Liver (tissue), 10 donors: ENCODE measurements at places on chromosomes 11 and 22. TPM values are rescaled to one million over a fixed set of nuclear protein-coding genes. Genes with fewer than 3 reads are reported as not detected.

Gene TNNT3
- total RNA-seq: 0.14 TPM

Gene CRYBB1
- total RNA-seq: 0.17 TPM

Gene KCNA4
- total RNA-seq: 0.59 TPM

Gene OR51Q1
- total RNA-seq: not detected

Gene CCDC34
- 1.8 TPM for total RNA-seq

Gene TMPRSS13
- total RNA-seq: 0.93 TPM

Gene RSF1
- 9.1 TPM for total RNA-seq

Gene SNX32
- total RNA-seq: under 0.01 TPM

DNA sequence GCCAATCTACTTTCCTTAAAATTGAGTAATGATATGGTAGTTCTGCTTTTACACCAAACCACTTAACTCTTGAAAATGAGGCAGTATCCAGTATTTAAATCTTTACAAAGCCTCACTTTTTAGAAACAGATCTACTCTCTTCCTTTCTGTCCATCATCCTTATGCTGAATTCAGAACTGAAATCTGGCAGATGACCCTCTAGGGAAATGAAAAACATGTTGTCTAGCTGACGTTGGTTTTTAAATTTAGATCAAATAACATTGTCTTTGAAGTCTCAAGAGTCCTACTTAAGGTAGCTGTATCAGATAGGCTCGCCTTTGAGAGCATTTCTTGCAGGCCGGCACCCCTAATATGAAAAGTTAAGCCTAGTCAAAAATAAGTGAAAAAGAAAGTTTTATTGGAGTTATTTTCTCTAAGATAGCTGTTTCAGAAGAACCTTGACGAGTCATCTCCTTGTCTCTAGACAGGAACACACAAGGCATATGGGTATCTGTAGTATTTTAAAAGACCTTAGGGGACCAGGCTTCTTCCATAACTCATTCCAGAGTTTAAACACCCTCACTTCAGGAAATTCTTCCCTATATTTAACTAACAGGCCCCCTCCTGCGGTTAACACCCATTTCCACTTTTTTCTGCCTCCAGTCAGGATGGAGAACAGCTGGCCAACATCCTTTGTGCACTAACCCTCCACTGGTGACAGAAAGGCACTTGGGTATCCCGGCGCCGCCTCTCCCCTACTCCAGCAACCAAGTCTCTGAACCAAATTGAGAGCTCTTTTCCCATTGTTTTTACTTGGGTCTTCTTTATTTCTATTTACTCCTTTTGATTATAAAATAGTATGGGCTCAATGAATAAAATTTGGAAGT lies 81.2 kb downstream of the WNT11 start:
- no peak for DNase-seq

DNA sequence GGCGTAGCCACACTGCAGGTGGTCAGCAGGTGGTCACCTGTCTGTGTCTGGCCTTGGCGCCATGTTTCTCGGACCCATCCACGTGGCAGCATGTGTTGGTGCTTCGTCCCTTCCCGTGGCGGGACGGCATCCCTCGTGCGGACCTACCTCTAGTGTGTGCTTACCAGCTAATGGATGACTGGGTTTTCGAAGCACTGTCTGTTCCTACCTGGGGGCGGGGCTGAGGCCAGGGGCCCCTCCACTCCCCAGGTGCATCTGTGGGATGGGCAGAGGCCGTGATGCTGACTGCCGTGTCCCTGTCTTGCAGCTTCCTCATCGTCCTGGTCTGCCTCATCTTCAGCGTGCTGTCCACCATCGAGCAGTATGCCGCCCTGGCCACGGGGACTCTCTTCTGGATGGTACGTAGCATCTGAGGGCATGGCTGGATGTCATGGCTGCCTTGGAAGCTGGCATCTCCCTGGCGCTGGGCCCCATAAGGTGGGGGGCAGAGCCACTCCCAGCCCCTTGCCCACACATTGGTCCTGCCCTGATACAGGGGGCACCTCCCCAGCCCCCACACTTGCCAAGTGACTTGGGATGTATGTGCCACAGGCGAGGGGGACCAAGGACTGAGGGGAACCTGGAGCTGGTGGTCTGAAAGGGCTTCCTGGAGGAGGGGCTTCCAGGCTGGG lies 82.9 kb downstream of the KCNQ1 start:
- DNase-seq: no peak

- no peak for DNase-seq
These were observed 499.6 kb downstream of the BRD1 start for GRCh38 chr22:49328118-49328475.

DNA sequence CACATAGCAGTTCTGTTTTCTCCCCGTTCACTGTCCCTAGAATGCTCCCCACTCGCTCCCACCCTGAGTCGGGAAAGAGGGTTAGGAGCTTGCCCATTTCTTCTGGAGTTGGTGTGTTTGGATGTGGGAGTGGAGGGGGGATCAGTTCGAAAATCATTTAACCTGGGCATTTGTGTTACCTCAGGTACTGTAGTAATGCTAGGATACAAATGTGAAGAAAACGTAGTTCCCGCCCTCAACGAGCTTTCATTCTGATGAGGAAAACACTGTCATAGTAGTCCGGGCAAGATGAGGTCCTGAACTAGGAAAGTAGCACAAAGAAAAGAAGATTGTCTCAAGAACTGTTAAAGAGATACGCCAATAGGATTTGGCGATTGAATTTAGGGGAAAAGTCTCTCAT lies 539 bp downstream of the SDHD start:
- DNase-seq: no peak

DNA sequence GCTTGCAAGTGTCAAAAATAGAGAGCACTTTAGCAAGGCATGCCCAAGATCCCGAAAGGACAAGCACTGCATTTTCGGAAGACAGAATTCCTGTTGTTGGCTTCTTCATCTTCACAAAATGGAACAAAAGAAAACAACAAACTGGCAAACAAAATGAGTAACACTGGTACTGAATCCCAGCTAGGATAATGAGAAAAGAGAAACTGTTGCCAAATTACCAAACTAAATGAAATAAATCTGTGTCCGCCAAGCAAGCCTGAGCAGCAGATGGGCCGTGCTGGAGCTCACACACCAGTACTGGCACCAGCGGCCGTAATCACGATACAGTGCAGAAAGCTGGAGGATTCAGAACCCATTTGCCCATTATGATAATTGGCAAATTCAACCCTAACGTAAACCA lies 30.6 kb downstream of the TUB start:
- no peak for DNase-seq

- no peak for DNase-seq
These were observed 1.4 kb downstream of the PATZ1 start for GRCh38 chr22:31344578-31345330.

GRCh38 chr22:36874309-36874696 lies 13.5 kb downstream of the NCF4 start:
- no peak for DNase-seq

DNA sequence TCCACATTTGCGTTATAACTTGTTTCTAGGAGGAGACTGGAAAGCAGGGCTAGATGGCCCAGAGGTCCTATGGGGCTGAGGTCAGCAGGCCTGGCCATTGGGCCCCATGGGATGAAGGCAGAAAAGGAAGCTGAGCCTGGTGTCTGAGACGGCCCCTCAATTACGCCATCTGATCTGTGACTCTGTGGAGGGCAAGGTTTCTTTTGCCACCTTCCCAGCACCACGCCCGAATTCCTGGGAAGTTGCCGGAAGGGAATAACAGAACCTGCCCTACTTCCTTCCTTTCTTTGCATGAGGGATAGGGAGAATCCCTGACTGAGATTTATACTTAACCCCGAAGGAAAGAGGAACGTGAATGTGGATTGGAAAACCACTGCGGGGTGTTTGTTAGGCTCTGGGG lies 118.1 kb downstream of the MPPED1 start:
- no peak for DNase-seq

DNA sequence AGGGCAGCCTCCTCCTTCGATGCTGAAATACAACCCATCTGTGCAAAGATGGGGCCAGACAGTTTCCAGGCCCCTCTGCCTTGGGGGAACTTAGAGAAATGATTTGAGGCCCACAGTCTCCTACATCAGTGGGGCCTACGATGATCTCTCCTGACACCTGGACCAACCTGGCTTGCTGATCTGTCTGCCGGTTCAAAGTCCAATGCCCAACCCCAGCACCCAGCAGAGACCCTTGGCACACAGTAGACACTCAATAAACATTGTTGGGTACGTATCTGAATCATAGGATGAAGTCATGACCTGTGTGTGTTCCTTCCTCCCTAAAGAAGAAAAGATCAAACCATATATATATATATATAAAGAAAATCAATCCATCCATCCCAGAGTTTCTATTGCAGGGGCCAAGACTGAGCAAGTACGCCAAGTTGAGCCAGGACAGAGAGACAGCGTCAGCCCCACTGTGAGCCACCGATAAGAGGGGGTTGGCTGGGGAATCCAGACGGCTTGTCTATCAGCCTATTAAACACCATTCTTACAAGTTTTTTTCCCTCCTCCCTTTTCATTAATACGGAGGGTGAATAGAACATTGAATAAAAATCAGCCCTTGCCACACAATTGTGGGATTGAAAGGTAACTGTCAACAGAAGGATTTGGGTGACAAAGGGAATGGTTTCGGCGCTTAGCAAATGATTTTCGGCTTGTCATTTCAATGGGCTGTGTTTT lies 244.1 kb downstream of the MN1 start:
- DNase-seq: no peak

DNA sequence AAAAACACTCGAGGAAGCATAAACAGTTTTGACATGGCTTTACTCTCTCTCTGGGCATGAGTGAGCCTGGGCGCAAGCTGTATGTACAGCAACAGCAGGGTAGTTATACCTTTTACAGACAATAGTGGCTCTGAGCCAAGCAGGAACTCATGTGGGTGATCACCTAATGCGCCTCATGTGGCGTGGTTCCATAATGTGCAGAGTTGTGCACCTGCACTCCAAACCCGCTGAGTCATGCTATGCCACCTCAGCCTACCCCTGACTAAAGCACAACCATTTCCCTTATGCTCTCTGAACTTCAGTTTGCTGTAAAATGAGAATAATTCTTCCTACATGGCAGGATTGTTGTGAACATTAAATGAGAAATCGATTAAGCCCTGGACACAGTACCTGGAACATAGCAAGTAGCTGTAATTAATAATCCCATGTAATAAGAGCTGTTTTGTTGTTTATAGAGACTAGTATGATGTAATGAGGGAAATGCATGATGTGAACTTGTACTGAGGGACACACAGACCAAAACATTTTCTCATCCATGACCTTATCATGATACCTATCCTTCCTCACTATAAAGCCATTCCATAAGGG lies 71.6 kb downstream of the CCDC34 start:
- DNase-seq: no peak

- DNase-seq: no peak
These were observed 39.5 kb upstream of the BRSK2 start for GRCh38 chr11:1350086-1350725.

DNA sequence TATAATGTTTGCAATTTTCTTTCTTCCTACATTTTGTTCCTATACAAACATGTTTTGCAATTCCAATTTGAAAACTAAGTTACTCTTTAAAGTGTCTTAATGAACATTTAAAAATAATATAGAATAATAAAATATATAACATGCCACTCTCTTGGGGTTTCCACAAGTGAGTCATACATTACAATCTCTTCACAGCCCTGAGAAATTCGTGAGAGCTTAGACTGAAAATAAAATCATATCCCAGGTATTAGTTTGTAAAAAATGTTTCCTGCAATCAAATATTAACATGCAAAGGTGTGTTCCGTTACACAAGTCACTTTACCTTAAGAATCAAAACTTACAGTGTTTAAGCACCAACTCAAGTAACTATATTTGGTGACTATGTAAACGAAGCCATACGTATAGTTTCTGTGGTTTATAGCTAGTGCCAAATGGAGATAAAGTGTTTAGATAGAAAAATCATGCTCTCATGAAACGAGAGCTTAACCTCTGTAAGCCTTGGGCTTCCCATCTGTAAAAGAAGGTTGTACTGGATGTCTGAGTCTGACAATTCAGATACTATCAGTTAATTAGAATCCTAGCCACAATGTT lies 253.6 kb upstream of the ANO3 start:
- no peak for DNase-seq

- no peak for DNase-seq
These were observed 23.6 kb upstream of the OR6M1 start for GRCh38 chr11:123829745-123830144.

DNA sequence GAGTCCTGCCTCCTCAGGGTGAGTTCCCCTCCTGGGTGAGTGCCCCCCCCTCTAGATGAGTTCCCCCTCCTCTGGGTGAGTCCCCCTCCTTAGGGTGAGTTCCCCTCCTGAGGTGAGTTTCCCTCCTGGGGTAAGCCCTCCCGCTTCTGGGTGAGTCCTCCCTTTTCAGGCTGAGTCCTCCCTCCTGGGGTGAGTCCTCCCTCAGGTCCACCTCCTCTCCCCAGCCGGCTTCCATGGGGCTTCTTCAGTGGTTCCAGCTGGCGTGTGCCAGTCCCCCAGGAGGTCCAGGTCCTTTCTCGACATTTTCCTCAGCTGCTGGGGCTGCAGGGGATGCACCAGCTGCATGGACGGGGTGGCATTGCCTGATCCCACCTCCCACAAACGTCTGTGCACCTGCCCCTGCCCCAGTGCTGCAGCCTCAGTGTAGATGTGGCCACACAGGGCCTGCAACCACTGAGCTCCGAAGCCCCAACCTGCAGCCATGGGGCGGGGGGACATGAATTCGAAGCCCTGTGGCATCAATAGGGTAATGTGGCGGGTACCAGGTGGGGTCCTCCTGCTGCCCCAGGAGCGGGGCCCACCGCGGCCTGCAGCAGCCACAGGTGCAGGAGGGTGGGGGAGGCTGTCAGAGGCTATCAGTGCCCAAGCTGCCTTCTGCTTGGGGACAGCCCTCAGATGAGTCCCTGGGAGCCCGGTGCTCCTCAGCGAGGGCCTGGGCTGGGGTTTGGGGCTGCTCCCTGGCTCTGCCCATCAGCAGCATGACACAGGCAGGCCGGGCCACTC lies 101.3 kb upstream of the FGF3 start:
- no peak for DNase-seq

- DNase-seq: peak; percentile 50
These were observed 10.2 kb upstream of the PDE2A start for GRCh38 chr11:72684236-72684912.

GRCh38 chr22:36289406-36289870 lies 36.5 kb downstream of the APOL1 start:
- no peak for DNase-seq

- no peak for DNase-seq
These were observed 52.1 kb downstream of the GDPD4 start for GRCh38 chr11:77249427-77249826.

DNA sequence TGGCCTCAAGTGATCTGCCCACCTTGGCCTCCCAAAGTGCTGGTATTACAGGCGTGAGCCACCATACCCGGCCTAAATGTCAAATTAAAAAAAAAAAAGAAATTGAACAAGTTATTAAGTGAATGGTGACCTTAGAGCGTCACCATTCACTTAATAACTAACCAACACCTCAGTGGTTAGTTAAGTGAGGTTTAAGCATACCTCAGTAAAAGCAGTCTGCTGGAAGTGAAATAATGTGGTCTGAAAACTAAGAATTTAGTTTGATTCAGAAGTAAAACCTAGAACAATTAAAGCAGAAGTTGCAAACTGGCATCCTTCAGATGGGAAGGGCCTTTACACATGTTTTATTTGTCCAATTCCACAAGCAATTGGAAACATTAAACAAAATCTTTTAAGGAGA lies 71.5 kb downstream of the FCHSD2 start:
- DNase-seq: no peak

DNA sequence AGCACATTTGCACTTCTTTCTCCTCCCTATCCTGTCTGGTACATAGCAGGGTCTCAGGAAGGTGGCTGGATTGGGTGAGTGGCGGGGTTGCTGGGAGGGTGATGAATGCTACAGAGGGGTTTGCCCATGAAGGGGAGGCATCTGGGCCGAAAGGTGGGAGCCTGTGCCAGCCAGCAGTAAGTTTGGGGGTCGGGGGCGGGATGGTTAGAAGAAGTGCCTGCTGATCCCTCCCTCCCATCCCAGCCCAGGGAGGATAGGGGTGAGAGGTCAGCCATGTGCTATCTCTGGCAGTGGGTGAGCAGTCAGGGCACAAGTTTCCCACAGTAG lies 2.8 kb downstream of the CD82 start:
- DNase-seq: no peak
